ENCODE measurements at places on chromosomes 1 and 21.

- DNase-seq: peak; percentile 26
Measured at GRCh38 chr1:212317916-212318315, 32.7 kb downstream of the PPP2R5A start.

DNA sequence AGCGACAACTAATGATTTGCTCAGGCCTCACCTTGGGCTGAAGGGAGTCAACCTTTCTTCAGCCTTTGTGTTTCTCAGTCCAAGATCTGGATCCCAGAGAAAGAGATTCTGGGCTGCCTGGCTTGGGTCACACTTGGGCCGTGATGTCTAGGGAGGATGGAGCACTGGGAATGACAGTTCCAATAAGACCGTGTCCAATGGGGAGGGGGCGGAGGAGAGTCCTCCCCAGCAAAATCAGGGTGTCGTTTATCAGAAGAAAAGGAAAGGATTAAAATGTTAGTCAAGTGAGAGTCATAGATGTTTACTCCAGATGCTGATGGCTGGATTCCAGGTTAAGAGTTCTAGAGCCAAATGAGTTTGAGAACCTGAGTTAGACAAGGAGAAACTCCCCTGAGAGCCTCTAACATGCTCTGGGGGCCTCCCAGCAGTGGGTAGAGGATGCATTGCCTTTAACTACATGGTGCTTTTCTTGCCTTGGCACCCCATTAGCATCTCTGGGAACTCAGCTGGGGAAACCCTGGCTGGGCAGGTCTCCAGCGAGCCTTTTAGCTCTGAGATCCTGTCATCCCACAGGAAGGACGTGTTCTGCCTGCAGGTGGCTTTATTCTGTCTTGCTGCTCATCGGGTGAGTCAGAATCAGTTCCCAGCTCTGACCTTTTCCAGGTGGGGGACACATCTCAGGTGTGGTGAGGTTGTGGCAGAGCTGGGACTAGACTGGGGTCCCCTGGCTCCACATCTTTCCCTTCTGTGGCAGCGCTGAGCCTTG is 22.2 kb downstream of the NIPAL3 start:
- peak; percentile 15 for DNase-seq

GRCh38 chr1:186518822-186519381 is 58.0 kb upstream of the PDC start:
- DNase-seq: no peak

GRCh38 chr1:33990281-33990680 is 126.4 kb downstream of the HMGB4 start:
- DNase-seq: no peak

GRCh38 chr1:94741510-94741909 is 78.6 kb upstream of the SLC44A3 start:
- DNase-seq: no peak

GRCh38 chr1:31572323-31573104 is 3.8 kb upstream of the TINAGL1 start:
- peak; percentile 55 for DNase-seq

DNA sequence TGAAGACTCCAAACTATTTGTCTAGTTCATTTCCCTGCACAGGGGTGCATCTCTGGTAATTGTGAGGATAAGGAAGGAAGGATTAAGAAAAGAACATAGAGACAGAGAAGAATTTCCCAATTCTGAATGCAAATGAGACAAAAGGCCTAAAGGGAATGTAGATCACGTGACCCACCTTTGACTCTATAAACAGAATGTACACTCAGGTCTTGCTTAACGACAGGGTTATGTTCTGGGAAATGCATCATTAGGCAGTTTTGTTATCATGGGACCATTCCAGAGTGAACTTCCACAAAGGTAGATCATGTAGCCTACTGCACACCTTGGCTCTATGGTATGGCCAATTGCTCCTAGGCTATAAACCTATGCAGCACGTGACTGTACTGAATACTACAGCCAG is 252.3 kb upstream of the ZP4 start:
- DNase-seq: no peak

GRCh38 chr1:153919876-153920852 is 2.6 kb downstream of the GATAD2B start:
- peak; percentile 61 for DNase-seq

DNA sequence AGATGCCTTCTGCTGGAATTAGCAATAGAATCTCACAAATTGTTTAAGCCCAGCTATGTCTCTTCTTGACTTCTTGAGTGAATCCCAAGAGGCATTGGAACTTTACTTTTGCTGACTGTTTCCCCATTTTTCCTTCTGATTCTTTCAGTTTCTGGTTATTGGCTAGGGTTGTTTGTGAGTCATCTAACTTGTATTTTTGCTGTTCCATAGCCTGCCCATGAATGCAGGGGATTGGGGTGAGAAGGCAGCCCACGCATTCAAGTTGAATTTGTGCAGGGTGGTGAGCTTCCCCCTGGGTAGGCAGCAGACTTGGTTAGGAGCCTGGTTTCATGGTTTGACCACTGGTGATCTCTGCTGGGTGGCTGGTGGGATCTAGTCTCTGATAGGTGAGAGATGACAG is 10.4 kb upstream of the KLF17 start:
- DNase-seq: peak; percentile 49

- DNase-seq: peak; percentile 77
Measured at GRCh38 chr1:43932786-43933385, 715 bp upstream of the ARTN start.

DNA sequence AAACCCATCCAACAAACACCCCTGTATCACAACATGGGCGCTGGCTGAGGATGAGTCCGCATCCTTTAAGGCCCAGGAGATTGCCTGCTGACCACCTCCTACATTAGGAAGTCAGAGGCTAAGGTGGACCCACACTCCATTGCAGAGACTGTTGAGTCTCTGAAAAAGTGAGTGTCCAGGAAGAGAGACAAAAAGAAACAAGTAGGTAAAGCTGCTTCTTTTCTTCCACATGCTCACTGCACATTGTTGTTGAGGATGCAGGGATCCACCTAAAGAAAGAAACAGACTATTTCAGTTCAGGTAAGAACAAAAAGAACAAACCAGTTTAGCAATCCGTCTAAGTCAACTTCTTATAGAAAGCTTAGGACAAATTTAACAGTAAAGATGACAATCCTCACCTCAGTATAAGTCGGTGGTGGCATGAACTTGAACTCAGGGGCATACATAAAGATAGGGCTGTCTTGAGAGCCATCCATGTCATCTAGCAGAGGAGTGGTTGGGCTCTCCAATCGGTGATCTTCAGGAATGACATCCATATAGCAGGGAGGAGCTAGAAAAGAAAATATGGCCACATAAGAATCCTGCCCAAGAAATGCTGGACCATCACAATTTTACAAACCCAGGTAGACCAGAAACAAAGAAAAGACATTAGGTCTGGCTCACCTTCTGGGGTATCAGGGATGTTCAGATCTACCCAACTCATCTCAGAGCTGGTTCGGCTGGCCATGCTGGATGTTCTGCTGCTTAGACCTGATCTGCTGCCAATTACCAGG is 2.6 kb downstream of the TXNIP start:
- no peak for DNase-seq

GRCh38 chr1:96992871-96993270 is 271.3 kb downstream of the PTBP2 start:
- peak; percentile 60 for DNase-seq

DNA sequence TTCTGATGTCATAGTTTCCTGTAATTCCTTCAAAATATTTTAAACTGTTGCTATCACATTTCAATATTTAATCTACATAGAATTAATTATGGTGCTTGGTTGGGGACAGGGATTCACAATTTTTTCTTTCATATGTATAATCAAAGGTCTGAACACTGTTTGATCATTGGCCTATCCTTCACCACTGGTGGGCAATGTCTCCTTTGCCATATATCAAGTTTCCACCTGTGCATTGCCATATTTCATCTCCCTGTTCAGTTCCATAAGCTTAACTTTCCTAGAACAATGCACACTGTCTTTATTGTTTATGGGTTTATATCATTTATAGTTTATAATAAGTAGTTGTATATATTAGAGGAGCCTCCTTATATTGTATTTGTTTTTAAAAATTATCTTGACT is 374.9 kb upstream of the PTBP2 start:
- no peak for DNase-seq

- DNase-seq: no peak
Measured at GRCh38 chr1:228185641-228185965, 20.0 kb downstream of the IBA57 start.

DNA sequence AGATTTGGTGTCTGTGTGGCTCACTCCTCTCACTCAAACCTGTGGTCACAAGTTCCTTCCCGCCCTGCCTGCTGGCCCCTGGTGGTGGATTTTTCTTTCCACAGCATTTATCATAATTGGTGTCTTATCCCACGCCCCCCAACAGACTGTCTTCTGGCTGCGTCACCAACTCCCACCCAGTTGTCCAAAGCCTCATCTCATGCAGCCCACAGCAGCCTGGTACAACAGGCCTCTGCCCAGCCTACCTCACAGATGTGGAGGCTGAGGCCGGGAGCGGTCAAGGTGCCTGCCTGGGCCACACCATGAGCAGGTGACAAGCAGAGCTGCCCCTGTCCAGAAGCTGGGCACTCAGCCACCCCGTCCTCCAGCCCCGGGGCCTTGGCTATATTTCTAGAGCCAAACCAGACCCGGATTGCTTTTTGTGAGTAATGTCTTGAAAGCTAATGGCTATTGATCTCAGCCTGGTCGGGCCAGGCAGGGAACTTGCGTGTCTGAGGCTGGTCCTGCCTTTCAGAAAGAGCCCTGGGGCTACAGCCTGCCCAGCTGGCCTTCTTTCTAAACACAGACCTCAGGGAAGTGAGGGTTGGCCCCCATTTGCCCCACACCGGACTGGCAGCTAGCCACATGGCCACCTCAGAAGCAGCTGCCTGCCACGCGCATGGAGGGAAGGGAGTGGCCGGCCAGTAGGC is 2.6 kb downstream of the KCNAB2 start:
- DNase-seq: no peak

DNA sequence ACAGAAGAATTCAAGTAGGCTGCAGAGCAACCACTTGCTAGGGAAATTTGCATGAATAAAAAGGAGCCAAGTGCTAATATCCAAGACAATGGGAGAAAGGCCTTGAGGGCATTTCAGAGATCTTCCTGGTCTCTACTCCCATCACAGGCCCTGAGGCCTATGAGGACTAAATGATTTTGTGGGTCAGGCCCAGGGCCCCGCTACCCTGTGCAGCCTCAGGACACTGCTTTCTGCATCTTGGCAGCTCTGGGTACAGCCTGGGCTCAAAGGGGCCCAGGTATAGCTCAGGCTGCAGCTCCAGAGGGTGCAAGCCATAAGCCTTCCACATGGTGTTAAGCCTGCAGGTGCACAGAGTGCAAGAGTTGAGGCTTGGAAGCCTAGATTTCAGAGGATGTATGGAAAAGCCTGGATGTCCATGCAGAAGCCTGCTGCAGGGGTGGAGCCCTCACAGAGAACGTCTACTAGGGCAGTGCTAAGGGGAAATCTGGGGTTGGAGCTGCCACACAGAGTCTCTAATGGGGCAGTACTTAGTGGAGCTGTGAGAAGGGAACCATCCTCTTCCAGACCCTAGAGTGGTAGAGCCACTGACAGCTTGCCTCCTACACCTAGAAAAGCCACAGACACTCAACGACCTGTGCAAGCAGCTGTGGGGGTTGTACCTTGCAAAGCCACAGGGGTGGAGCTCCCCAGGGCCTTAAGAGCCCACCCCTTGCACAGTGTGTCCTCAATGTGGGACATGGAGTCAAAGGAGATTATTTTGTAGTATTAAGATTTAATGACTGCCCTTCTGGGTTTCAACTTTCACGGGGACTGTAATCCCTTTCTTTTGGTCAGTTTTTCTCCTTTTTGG is 13.7 kb upstream of the ACTRT2 start:
- DNase-seq: no peak

- DNase-seq: no peak
Measured at GRCh38 chr1:93078203-93078602, 880 bp upstream of the MTF2 start.

DNA sequence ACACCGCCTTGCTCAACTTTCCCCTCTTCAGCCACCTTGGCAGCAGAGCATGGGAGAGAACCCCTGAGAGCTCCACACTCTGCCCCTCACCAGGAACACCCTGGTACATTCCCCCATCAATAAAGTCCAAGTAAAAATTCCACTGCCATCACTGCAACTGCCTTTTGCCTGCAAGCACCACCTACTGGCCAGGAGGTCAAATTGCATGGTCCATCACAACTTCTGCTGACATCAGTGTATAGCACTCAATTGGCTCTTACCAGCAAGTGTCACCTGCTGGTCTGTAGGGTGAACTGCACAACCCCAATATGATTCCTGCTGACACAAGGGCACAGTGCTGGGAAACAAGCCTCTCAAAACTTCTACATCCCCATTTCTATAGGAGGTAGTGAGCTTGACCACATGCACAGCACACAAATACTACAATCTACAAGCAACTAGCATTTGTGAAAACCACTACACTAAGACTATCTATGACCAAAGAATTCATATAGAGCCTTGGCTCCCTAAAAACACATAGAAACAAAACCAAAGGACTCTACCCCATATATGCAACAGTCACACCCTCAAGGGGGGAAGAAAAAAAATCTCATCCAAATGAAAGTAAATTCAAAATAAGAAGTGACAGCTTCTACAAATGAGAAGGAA is 69.2 kb downstream of the FASLG start:
- peak; percentile 43 for DNase-seq

- no peak for DNase-seq
Measured at GRCh38 chr1:173210716-173211231, 3.6 kb upstream of the TNFSF4 start.

- DNase-seq: peak; percentile 30
Measured at GRCh38 chr1:8154621-8155052, 128.5 kb upstream of the ERRFI1 start.

GRCh38 chr1:30134466-30135217 is 588.7 kb downstream of the MATN1 start:
- DNase-seq: no peak

DNA sequence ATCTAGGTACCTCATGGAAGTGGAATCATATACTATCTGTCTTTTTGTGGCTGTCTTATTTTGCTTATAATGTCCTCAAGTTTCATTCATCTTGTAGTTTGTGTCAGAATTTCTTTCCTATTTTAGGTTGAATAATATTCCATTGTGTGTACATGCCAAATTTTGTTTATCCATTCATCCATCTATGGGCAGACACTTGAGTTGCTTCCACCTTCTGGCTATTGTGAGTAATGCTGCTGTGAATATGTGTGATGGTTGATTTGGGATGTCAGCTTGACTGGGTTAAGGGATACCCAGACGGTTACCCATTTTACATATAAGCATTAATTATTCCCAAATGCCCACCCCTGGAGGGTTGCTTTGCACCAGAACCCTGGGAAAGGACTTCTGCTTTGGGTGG is 477.5 kb downstream of the PTPRU start:
- DNase-seq: peak; percentile 20

DNA sequence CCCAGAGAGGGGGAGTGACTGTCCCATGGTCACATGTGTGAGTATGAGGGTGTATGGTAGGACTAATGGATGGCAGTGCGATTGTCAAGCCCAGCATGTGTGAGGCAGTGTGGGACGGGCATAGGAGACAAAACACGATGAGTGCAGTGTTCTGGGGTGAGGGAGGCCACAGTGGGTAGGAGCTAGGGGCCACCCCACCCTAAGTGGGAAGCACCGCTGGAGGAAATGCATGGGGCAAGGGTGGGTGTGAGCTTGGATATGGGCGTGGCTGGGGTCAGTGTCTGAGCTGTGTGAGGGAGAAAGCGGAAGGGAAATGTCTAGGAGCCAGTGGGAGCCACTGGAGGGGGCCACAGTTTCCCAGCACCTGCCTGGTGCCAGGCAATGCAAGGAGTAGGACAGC is 56.5 kb downstream of the FOXO6 start:
- DNase-seq: no peak
